ENCODE measurements at places on chromosomes 4 and X.
A peak's percentile ranks its signal among the peaks of the same experiment; 100 is the strongest.

DNA sequence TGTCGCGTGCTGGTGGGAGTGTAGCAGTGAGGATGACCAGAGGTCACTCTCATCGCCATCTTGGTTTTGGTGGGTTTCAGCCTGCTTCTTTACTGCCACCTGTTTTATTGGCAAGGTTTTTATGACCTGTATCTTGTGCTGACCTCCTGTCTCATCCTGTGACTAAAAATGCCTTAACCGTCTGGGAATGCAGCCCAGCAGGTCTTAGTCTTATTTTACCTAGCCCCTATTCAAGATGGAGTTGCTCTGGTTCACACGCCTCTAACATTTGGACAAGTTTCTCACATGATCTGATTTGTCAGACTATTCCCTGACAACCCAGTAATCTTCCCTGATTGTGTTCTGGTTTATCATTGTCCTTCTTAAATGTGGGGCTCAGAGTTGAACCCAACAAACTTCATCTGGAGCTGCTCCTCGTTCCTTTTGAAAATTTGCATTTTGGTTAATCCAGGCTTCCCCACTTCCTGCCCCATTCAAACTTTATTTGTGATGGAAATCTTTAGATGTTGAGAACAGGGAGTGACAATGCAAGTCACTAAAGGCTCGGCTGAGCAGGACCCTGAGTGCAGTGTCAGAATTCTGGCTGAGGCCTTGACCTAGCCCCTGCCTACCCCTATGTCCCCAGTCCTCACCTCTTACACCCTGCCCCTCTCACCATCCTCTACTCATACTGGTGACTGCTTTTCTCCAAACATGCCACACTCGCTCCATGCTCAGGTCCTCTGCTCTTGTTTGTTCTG, 226.8 kb downstream of the STIM2 start:
- no peak for DNase-seq

- DNase-seq = no peak
These were observed 26.2 kb downstream of the CUL4B start for GRCh38 chrX:120534413-120535205.

DNA sequence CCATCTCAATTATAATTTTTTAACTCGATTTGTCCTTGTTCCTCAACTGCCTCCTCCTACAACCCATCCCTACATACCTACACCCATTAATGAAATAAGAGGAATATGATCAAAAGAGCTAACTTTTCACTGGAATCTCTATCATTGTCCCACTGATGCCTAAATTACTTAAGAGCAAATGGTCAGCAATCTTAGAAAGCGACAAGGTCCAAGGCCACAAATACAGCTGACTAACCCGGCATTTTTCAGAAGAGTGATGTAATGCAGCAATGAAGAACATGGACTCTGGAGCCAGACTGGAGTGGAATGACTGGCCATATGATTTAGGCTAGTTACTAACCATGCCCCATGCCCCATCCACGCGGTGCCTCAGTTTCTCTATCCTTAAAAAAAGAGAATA, 56.2 kb downstream of the PPA2 start:
- DNase-seq = no peak

DNA sequence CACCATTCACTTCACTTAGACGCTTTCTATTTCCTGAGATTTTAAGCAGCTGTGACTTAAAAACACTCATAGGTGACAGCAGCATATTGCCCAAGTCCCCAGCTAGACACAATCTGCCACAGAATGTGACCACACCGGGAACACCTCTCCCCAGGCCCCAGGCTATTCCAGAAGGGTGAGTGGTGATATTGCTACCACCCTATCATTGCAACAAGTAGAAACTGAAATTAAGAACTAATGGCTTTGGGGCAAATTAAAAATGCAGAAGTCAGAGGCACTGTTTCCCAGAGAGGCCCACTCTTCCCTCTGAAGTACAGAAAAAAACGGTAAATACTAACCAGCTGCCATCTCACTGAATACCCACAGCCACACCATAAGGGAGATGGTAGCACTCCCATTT, 35.0 kb downstream of the QDPR start:
- DNase-seq = no peak

GRCh38 chrX:56618323-56618722, 54.9 kb downstream of the UBQLN2 start:
- no peak for DNase-seq

DNA sequence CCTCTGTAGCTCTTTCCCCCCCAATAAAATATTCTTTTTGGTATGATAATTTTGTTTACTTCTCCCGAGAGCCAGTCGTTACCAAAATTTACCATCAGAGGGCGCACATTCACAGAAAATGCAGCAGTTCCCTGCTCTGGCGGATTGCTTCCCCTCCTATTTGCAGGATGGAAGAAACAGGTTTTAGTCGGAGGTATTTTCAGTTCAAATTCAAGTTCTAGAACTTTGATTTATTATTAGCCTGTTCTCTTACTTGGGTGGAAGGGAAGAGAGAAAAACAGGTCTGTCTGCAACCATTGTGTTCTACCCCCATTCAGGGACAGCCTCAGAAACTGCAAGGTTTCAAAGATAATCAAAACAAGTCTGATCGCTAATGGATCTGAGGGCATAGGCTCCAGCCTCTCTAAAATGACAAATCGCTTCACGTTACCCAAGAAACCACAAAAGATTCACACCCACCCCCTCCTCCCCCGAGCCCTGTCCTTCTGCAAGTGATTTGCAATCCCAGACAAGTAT, 263.8 kb upstream of the RPS6KA3 start:
- DNase-seq = peak; percentile 11

DNA sequence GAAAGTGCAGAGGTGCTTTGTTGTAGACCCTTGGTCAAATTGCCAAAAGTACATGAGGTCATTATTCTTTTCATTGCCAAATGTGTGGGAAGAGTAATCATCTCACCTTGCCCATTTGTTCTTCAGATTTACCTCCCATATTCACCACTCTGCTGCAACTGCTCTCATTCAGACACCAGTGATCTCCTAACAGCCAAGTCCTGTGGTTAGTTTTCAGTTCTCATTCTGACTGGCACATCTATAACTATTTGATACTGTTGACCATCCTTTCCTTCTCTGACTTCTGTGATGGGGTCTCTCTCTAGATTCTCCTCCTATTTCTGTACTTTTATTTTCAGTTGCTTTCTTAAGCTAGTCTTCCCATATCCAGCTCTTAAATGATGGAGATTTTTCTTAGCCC, 39.8 kb downstream of the GRIA3 start:
- DNase-seq = no peak

DNA sequence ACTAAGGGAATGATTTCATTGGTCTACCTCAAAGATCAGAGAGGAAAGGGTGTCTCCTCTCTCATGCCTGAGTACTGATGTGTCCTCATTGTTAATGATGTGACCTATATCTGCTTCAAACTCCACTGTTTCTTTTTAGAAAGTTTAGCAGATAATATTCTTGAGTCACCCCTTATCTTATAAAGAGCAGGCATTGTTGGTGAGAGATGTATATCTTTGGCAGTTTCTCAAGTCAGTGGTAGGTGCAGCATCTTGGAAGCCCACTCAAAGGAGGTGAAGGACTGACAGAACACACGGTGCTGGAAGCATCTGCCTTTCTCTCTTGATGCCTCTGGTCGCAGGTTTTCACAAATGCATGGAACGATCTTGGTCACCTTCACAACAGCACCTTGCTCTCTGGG, 71.2 kb downstream of the ZNF518B start:
- no peak for DNase-seq

GRCh38 chr4:169620880-169621248, 486 bp downstream of the CLCN3 start:
- peak; percentile 0 for DNase-seq

- DNase-seq = no peak
These were observed 325.5 kb upstream of the SLC7A11 start for GRCh38 chr4:138567696-138568095.

DNA sequence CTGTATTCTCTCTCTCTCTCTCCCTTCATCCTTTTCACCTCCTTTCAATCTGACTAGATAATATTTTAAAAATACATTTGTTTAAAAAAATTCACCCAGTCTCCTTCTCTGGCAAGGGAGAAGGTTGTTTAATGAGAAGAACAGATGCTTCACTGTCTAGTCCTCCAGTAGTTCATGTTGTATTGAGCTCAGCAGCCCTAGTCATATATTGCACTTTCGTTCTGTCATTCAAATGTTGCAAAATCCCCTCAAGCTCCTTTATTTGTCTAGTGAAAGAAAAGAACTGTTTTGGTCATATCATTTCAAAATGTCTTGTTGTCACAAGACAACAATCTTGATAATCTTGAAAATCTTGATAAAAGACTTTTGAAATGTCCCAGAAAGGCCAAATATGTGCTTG, 248.0 kb downstream of the GALNTL6 start:
- DNase-seq = no peak

DNA sequence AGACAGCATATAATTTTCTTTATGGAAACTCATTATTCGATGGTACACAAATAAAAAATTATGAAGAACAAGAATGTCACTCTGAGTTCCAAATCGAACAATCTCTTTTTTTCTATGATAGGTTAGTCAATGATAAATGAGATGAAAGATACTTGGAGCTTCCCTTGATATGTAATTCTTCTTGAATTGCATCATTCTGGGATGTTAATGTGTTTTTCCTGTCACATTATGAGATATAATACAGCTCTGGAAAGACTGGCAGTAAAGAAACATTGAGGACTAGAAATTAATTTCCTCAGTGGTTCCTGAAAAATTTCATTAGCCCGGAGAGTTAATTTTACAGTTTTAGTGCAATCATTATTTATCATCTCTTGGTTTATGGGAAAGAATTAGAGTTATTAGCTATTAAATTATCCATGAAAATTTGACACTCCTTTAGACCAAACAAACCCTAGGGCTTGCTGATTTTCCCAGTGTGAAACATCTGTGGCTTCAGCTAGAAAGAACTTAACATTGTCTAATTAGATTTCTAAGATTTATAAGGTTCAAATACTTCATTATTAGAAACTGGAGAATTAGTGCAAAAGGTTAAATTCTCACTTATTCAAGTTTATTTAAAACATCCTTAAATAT, 1546.6 kb upstream of the TENM3 start:
- no peak for DNase-seq

GRCh38 chrX:9847071-9847470, 60.8 kb downstream of the SHROOM2 start:
- no peak for DNase-seq

- no peak for DNase-seq
These were observed 542.0 kb upstream of the TENM3 start for GRCh38 chr4:181701214-181701613.

- no peak for DNase-seq
These were observed 180.1 kb downstream of the SMIM20 start for GRCh38 chr4:26094076-26094475.

DNA sequence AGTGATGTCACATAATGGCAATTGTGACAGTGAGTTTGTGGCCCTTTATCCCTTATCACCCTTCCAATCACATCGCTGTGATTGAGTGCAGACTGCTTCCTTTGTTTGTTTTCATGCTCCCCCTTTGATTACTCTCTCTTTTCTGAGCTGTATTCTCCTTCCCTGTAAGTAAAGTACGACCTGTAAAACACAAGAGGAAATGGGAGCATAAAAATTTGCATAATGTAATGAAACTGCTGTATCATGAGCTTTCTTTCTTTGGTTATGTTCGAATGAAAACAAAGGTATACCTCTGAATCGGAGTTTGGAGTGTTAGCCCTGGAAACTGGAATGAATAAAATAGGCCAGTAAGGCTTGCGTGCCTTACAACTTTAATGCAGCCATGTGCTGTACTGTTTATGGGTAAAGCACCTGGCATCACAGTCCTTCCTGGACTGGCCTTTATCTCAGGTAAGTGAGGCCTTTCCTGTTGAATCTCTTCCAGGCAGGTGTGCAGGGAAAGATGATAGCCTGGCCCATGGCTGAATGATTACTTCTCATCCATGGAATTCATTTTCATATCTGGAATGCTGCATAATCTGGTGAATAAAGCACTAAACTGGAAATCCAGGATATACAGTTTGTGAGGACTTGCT, 26.6 kb upstream of the HS3ST1 start:
- DNase-seq = no peak

DNA sequence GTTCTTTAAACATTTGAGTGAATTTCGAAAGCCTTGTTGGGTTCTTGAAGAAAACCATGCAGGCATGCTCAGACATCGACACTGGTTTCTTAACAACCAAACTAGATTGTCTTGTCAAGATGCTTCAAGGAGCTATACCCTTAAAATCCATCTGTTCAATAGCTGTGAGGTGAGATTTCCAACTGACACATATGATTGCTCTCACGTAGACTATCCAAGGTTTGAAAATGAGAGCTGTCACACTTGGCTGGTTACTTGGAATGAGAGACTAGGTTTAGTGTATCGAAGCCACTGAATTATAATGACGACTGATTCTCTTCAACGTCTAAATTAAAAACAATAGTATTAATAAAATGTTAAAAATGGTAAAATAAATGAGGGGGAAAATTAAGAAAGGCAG, 2725.5 kb downstream of the ARAP2 start:
- DNase-seq = no peak

- no peak for DNase-seq
These were observed 213.8 kb upstream of the LDB2 start for GRCh38 chr4:17112292-17112659.

DNA sequence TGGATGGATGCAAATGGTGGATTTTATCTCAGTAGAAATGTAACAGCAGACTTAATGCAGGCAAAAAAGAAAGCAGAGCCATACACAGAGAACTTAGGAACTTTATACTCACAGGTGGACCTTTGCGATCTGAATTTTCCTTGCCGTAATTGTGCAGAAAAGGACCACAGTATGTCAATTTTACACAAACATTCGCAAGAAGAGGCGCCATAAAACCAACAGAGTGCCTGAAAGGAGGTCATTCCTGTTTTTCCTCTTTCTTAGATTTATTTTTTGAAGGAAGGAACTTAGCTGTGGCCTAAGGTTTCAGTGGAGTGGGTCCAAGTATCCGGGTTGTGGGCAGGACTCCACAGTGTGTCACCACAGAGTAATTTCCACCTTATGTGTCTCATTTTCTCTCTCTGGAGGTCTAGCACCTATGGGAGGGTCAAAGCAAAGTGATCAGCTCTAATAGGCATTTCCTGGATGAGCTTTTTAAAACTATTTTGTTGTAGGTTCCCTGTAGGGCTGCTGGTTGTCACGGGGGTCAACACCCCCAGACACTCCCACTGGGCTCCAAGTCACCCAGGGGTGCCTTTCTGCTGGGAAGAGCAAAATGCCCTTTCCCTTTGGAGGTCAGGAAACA, 24.7 kb upstream of the PBDC1 start:
- peak; percentile 15 for DNase-seq

DNA sequence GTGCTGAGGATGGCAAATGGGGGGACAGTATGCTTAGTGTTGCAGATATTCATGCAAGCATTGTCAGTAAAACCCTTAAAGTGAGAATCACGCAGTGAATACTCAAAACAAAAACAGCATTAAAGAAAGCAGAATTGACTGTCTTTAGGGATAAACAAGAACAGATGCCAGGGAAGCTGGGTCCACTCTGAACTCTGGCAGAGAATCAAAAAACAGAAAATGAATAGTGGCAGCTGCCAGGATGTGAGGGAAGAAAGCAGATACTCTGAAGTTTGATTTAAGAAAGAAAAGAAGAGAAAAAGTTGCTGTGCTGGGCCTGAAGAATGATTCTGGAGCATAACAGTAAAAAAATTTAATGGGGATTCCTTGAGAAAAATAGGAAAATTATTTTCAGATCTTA, 131.5 kb downstream of the GABRA2 start:
- DNase-seq = no peak

- no peak for DNase-seq
These were observed 38.4 kb upstream of the CLNK start for GRCh38 chr4:10722957-10723356.

All from COR-L47 (cell line).